Stimulated activated CD8-positive, alpha-beta memory T cell treated with anti-CD3 and anti-CD28 coated beads, Interleukin-4, amount 100 ng/mL, for 1 hour (primary cell): ENCODE measurements at places on chromosomes 1 and 21.
A peak's percentile ranks its signal among the peaks of the same experiment; 100 is the strongest.

- DNase-seq, result no peak
These were observed 144.1 kb upstream of the HOOK1 start for GRCh38 chr1:59670662-59671061.

DNA sequence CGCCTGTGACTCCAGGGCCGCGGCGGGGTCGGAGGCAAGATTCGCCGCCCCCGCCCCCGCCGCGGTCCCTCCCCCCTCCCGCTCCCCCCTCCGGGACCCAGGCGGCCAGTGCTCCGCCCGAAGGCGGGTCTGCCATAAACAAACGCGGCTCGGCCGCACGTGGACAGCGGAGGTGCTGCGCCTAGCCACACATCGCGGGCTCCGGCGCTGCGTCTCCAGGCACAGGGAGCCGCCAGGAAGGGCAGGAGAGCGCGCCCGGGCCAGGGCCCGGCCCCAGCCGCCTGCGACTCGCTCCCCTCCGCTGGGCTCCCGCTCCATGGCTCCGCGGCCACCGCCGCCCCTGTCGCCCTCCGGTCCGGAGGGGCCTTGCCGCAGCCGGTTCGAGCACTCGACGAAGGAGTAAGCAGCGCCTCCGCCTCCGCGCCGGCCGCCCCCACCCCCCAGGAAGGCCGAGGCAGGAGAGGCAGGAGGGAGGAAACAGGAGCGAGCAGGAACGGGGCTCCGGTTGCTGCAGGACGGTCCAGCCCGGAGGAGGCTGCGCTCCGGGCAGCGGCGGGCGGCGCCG, at the start of gene SIM2:
TSS of gene SIM2 (plus strand) at position 135 of the 565 bp plus-strand sequence. CDS start 632 bp downstream, outside the sequence.
- DNase-seq, result no peak

GRCh38 chr1:118118873-118119463, 66.1 kb downstream of the SPAG17 start:
- DNase-seq, result no peak

DNA sequence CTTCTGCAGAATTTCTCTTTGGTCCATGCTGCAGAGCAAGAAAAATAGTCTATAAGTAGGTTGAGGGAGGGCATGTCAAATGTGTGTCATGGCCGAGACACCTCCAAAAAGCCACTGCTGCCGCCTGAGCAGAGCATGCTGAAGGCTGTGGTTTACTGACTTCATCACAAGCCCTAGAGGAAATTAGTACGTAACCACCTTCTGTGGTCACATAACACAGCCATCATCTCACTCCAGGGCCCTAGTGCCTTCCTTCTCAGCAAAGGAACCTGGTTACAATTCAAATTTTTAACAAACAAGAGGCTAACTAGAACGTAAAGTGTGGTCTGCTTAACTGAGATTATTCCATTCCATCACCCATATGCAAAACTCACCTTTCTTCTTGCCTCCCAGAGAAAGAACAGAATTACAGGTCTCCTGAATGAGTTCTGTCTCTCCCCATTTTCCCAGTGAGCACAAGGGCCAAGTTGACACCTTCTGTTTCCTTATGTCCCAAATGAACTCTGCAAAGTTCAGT, at the start of gene PTPN22:
TSS of gene PTPN22 (minus strand) at position 116 of the 517 bp plus-strand sequence.
- DNase-seq, result peak; percentile 47

DNA sequence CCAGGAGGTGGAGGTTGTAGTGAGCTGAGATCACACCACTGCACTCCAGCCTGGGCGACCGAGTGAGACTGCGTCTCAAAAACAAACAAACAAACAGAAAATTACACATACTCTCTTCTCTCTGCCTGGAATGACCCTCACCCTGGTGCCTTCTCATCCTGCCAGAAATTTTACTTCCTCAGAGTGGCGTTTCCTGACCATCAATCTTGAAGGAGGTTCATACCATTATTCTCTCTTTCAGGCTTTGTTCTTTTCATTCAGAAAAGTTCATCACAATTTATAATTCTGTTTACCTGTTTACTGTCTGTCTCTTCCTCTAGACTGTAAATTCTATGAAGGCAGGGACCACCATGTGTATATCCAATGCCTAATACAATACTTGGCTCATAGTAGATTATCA, 79.3 kb downstream of the RPS6KA1 start:
- no peak for DNase-seq

GRCh38 chr21:33787431-33787830, 128.2 kb downstream of the ATP5PO start:
- DNase-seq, result no peak

DNA sequence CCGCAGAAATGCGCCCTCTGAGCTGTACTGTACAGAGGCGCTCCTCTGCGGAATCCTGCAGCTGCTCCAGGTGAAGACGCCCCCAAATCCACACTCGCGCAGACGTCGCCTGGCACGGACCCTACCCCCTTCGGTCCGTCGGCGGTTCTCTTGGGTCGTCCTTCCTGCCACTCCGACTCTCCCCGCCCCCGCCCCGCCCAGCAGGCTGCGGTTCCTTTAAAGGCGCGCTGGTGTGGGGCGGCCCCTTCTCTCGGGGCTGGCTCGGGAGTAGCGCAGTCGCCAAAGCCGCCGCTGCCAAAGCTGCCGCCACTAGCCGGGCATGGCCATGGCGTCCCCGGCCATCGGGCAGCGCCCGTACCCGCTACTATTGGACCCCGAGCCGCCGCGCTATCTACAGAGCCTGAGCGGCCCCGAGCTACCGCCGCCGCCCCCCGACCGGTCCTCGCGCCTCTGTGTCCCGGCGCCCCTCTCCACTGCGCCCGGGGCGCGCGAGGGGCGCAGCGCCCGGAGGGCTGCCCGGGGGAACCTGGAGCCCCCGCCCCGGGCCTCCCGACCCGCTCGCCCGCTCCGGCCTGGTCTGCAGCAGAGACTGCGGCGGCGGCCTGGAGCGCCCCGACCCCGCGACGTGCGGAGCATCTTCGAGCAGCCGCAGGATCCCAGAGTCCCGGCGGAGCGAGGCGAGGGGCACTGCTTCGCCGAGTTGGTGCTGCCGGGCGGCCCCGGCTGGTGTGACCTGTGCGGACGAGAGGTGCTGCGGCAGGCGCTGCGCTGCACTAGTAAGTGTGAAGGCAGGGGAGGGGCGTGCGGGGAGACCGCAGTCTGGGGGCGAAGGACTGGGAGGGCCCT, at the start of gene RASSF5:
TSS of gene RASSF5 (plus strand) at position 248 of the 846 bp plus-strand sequence. CDS start at position 320, 72 bp downstream.
- peak; percentile 44 for DNase-seq

GRCh38 chr1:32925403-32926162, 24.4 kb upstream of the TMEM54 start:
- DNase-seq, result no peak

- no peak for DNase-seq
These were observed 39.4 kb downstream of the TRAPPC10 start for GRCh38 chr21:44051462-44051941.

DNA sequence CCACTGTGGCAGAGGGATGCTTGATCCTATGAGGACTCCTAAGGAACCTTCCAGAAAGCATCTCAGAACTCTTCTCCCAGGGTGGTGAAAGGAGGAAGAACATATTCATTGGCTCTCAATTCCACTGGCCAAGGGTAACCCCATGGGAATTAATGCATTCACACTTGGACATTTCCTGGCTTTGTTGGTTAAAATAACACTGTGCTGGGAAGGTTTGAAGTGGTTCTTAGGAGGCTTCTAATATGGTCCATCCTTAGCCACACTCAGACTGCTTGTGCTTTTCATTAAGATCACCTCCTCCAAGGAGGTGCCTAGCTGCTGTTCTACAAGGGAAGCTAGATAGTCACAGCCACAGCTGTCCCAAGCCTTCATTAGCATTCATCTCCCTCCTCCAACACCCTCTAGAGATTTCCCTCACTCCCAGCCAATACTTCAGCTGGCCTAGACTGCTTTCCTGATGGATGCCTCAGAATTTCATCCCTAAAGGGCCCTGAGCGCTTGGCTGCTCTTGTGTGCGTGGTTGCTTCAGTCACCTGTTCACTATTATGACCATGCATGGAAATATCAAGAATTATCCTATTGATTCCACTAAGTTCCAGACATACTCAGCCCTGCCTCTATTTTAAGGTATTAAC, 544.4 kb downstream of the PLPP3 start:
- DNase-seq, result no peak

DNA sequence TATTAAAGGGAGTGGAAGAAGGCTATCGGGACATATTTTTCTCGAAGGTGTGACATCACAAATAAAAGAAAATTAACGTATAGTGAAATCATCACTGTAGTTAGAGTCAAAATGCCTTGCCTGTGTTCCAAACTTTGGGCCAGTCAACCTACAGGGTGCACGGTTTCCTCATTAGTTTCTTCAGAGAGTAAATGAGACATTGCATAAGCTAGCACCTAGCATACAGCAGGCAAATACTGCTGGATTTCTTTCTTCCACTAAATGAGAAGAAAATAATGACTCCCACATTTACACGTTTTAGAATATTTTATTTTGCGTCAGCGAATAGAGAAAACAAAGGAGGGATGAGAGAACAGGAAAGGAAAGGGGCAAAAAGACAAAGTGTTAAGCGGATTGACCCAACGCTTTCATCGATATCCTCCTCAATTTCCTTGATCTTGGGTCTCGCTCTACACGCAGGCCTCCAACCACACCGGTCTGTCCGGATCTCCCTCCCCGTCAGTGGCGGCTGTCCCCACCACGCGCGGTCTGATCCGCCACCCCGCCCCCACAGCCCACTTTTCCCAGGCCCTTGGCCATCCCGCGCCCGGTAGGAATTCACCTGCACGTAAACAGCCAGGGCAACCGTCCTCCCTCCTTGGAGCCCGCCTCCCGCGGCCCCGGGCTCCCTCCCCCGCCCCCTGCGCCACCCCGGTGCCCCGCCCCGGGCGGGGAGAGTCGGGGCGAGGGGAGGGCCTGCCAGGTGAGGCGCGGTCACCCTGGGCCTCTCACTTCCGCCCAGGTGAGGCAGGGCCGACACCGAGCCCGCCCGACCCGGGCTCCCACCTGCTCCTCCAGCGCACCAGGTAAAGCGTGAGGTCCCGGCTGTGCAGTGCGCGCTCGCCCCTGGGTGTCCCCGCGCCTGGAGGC, at the start of gene PATJ:
TSS of gene PATJ (plus strand) at position 770 of the 909 bp plus-strand sequence. CDS start 20,413 bp downstream, outside the sequence.
- DNase-seq, result peak; percentile 44

GRCh38 chr1:71695821-71696220, 586.5 kb downstream of the NEGR1 start:
- DNase-seq, result no peak

DNA sequence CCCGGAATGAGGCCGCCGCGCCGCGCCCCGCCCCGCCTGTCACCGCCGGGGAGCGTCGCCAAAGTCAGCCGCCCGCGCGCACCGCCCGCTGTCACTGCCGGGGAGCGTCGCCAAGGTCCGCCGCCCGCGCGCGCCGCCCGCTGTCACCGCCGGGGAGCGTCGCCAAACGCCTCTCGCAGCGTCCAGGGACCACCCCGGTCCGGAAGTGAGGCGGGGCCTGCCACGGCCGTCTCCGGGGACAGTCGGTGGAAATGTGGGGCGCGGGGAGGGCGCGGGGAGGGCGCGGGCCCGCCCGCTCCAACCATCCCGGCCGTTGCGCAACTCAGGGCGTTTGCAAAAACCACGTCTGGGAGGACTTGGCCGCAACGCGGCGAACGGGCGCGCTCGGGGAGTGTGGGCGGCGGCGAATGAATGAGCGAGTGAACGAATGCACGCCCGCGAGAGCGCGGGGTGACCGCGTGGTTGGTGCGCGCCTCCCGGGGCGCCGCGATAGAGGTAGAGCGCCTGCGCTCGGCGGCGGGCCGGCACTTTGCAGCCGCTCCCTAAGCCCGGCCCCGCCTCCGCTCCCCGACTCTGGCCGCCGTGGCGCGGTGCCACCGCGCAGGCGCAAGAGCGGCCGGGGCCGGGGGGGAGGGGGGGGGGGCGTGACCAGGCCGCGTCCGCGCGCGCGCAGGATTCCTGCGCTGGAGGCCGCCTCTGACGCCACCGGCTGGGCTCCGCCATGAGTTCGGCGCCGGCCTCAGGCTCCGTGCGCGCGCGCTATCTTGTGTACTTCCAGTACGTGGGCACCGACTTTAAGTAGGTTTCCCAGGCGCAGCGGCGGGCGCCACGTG, at the start of the genes ACAP3 and PUSL1:
TSS of gene ACAP3 (minus strand) at position 8 of the 833 bp plus-strand sequence. CDS start 115 bp downstream, outside the sequence.
TSS of gene PUSL1 (plus strand) at position 675 of the 833 bp plus-strand sequence. CDS start at position 722, 47 bp downstream.
- DNase-seq, result peak; percentile 59

DNA sequence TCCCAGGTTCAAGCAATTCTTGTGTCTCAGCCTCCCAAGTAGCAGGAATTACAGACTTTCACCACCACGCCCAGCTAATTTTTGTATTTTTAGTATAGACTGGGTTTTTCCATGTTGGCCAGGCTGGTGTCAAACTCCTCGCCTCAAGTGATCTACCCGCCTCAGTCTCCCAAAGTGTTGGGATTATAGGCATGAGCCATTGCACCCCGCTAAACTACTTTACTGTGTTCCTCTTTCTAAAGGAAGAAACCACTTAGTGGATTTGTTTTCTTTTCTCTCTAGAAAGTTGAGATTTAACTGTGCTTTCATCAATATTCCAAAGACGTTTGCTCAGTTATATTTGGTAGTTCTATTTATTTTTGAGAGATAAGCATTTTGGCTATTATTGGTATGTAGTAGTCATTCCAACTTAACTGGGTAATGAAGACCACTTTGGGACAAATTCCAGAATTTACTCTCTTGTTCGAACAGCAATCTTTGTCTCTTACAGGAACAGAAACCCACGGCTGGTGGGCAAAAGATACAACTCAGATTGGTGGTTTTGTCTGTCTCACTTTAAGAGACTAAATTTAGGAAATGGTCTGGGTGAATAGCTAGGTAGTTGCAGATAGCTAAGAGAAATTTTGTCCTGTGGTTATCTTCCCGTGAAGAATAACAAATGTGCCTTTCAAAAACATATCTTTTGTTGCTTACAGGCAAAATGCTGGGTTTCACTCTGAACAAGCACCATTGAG, 103.5 kb upstream of the CD55 start:
- DNase-seq, result no peak

- DNase-seq, result peak; percentile 24
These were observed 45.3 kb upstream of the ARHGEF10L start for GRCh38 chr1:17494114-17494729.

DNA sequence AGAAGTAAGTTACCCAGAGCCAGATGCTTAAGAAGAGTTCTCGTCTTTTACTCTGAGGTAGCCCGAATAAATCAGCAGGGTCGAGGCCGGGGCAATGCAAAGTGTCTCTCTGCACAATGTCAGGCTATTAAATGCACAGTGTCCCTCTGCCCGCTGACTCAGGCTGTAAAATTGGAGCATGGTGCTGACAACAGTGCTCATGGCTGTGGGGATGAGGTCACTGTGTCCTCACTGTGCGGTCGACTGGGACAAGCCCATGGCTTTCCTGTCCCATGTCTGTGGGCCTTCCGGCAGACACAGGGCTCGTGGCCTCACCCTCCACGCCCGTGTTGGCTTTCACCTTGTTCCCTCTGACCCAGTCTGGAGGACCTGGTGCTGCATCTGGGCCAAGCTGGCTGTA, 14.6 kb upstream of the SLC2A1 start:
- DNase-seq, result no peak

- no peak for DNase-seq
These were observed 46.9 kb upstream of the DISP3 start for GRCh38 chr1:11431941-11432507.
